RCC 7860 (cell line): ENCODE measurements at places on chromosomes 2 and 18.

GRCh38 chr18:34976899-34977837 is 64.0 kb upstream of the MAPRE2 start:
- no peak for DNase-seq

DNA sequence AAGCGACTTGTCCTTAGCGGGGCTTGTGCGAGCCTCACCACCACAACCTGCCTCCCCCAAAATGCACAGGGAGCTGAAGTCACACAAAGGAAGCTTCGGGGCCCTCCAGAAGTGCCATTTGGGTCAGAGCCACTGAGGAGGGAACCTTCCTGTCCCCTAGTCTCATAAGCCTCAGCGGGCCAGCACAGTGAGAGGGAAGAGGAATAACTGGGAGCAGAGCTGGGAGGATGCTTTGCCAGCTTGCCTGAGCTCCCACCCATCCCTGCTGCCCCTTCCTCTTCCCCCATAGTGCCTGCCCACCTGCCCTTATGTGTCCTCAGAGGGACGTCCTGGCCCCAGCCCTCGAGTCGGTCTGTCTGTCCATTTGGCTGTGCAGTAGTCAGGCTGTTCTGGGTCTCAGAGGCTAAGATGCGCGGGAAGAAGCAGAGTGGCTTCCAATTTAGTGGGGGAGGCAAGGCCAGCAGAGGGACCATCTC is 51.8 kb upstream of the GPR17 start:
- DNase-seq: no peak

- no peak for DNase-seq
Observed at GRCh38 chr2:132811148-132811915, 141.3 kb upstream of the LYPD1 start.

DNA sequence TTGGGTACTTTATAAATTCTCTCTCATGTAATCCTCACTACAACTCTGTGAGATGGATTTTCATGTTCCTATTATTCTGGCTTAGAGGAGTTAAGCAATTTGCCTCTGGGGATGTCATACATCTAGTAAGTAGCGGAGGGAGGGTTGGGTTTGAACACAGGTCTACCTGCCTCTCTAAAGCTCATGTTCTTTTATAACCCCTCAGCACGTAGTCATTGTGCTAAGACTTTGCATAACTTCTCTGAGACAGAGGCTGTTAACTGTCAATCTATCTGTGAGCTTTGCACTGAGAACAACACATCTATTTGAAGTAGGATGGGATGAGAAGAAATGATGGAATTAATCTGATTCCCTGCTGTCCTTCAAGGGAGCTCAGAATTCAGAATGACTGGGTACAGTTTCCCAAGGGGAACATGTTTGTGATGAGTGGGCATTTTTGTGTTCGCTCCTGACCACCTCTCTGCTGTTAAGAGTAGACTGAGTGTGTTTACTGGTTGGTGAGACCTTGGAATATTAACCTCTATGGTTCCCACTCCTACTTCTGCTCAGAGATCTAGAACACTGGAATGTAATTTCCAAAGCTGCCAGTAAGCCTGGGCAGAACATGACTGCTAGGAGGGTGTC is 320.7 kb downstream of the SLC8A1 start:
- no peak for DNase-seq

- no peak for DNase-seq
Observed at GRCh38 chr2:85291425-85292023, 36.3 kb downstream of the TGOLN2 start.

- DNase-seq: no peak
Observed at GRCh38 chr18:27731211-27731610, 445.7 kb downstream of the CDH2 start.

DNA sequence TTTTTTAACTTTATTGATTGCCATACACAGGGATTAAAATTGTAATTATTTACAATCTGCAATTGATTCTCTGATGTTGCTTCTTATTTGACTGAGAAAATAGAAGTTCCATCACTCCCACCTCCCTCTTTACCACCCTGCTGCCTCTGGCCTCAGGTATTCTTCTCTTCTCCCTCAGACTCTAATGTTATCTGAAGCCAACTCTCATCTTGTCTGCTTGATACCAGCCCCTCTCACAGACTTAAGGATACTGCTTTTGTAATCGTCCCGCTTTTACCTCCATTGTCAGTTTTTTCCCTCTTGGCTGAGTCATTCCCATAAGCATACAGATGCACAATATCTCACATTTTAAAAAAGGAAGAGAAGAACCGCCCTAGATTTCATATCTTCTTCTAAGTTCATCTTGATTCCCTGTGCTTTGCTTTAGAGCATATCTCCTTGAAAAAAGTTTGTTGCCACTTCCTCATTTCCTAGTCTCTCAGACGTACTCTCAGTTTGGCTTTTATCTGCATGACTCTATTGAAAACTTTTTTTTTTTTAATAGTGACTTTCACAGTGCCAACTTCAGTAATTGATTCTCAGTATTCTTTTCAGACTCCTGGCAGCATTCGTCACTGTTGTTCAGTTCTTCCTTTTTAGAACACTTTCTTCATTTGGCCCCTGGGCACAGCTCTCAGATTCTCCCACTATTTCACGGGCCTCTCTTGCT is 31.1 kb downstream of the SPAG16 start:
- no peak for DNase-seq

DNA sequence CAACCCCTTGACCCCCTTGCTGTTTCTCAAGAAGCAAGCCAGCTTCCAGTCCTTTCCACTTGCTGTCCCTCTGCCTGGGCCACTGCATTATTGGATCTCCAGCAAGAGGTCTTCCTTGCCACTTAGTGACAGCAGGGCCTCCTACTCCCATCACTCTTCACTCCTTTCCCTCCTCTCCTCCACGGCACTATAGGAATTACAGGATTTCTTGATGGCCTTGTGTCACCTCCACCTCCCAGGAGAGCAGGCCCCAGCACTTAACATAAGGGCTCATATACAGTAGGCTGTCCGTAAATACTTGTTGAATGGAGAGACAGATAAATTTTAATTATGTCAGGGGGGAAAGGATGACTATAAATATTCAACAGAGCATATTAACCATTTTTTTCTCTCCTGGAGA is 129.4 kb downstream of the SP3 start:
- DNase-seq: no peak

DNA sequence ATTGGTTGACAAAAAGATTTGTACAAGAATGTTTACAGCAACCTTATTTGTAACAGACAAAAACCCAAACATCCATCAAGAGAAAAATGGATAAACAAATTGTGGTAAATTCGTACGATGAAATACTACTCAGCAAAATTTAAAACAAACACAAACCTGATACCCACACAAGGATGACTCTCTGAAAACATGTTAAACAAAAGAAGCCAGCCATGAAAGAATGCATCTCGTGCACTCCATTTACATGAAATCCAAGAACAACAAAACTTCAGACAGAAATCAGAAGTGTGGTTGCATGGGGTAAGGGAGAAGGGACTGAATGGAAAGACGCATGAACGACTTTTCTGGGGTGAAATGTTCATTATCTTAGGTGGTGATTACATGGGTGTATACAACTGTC is 93.4 kb downstream of the SLC25A12 start:
- no peak for DNase-seq

DNA sequence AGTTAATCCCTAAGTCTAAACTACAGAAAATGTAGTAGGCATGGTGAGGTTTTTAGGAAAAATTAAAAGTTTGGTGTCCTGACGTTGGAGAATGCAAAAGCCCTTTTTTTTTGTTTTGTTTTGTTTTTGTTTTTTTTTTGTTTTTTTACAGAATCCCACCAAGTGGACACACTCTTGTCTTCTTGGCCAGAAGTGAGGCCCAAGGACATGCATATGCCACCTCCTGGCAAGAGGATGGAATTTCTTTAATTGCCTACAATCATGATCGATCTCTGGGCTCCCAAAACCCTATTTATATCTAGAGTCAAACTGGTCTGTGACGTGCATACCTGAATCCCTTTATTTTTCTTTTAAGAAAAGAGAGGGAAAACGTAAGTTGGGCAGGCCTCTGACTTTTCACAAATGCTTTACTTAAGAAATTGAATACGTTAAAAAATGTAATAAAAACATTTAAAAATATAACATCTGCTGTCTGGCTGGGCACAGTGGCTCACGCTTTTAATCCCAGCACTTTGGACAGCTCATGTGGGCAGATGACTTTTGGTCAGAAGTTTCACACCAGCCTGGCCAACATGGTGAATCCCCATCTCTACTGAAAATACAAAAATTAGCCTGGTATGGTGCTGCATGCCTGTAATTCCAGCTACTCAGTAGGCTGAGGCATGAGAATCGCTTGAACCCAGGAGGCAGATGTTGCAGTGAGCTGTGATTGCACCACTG is 502.7 kb downstream of the CBLN2 start:
- DNase-seq: no peak

DNA sequence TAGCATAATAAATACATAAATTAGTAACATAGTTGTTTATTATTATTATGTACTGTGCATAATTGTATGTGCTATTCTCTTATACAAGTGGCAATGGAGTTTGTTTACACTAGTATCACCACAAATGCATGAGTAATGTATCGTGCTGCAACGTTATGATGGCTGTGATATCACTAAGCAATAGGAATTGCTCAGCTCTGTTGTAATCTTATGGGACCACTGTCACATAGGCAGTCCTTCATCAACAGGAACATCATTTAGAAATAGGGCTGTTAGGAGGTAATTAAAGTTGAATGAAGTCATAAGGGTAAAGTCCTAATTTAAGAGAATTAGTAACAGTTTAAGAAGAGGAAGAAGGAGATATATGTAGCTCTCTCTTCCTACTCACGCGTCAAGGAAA is 33.8 kb downstream of the TEX51 start:
- no peak for DNase-seq

DNA sequence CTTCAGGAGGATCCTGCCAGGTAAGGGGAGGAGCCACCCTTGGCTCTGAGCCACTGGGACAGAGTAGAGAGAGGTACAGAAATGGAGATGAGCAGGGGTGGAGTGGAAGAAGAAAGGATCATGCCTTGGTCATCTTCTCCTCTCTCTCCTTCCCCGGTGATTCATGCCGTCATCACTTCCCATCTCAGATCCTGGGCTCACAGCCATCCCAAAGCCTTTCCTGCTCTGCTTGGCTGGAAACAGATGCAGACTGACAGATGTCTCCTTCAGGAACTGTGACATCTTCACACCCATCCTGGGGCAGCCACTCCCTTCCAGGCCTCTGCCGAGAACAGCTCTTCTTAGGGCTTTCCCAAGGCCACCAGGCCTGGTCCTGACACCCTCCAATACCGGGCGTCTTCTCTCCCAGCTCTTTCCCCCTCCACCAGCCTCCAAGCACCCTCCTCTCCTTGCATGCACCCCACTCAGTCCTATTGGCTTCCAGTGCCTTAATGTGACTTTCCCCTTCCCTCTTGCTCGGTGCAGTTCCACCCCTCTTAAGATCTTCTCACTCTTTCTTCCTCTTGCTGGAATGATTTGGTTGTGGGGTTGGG is 58.3 kb upstream of the TNP1 start:
- DNase-seq: peak; percentile 53

GRCh38 chr2:177665948-177666347 is 273.4 kb downstream of the AGPS start:
- DNase-seq: no peak

DNA sequence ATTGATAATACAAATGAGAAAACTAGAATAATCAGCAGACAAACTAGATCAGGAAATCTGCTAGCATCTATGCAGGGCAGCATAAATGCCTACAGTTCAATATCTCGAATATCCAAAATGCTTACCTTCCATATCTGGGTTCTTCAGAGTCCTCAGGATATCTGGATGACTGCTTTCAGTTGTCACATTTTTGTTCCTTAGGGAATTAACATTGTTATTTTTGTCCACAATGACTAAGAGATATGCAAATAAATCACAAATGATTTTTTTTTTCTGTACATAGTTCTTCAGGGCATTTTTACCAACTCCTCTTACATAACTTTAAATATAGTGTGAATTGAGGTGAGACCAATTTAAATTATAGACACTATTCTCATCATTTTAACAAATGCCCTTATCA is 80.9 kb downstream of the AQP4 start:
- DNase-seq: no peak

GRCh38 chr2:97754690-97755346 is 41.4 kb downstream of the ZAP70 start:
- no peak for DNase-seq

- DNase-seq: no peak
Observed at GRCh38 chr2:29014811-29015421, 33.8 kb downstream of the TOGARAM2 start.

DNA sequence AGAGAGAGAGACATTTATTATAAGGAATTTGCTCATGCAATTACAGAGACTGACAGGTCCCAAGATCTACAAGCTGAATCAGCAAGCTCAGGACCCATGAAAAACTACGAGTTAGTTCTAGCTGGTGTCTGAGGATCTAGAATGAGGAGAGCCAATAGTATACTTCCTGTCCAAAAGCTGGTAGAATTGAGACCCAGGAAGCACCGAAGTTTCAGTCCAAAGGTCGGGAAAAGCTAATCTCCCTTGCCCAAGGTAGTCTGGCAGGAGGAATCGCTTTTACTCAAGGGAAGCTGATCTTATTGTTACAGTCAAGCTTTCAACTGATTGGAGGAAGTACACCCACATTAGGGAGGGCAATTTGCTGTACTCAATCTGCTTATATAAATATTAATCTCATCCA is 389.6 kb downstream of the ADCYAP1 start:
- DNase-seq: no peak

DNA sequence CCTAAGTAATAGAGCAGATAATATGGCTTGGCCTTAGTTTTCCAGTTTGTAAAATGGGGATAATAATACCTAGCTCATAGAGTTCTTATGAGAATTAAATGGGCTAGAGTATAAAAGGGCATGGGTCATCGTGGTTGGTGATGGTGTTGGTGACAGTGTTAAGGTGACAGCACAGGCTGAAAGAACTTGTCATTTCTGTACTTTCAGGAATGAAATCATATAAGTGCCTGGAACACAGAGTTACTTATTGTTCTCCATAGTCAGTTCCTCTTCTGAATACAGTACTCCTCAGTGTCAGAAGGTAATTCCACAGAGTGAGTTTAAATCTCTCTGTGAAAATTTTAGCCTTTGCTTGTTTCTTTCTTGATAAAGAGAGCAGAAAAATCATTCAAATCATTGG is 42.4 kb downstream of the KIF5C start:
- DNase-seq: no peak

GRCh38 chr2:108348816-108349570 is 28.8 kb upstream of the SULT1C4 start:
- peak; percentile 41 for DNase-seq

DNA sequence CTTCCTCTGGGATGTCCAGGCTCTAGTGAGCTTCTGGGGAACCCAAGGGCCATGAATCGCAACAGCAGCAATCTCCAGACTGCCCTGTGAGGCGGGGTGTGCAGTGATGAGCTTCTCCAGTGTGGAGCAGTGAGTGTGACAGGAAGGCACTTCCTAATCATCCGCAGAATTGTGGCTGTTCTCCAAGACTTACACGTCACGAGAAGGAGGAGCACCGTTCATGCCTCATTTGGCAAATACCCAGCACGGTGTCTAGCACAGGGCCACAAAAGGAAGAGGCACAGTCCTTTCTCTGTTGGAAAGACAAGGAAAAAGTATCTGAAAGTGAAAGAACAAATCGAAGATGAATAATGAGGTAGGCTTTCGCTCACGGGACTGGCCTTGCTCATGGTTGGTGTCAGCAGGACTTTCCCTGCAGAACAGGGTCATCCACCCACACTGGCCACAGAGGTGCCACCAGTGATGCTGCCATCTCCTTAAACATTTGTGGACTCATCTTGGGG is 125.1 kb upstream of the HAAO start:
- peak; percentile 93 for DNase-seq

GRCh38 chr18:44725300-44726058 is 44.8 kb downstream of the SETBP1 start:
- DNase-seq: peak; percentile 5

- no peak for DNase-seq
Observed at GRCh38 chr2:10163498-10164486, 41.3 kb downstream of the RRM2 start.

GRCh38 chr2:11784747-11785610 is 38.5 kb downstream of the LPIN1 start:
- DNase-seq: no peak

- no peak for DNase-seq
Observed at GRCh38 chr2:160816916-160817499, 323.4 kb upstream of the RBMS1 start.
